ENCODE measurements at places on chromosomes 12 and 14.

DNA sequence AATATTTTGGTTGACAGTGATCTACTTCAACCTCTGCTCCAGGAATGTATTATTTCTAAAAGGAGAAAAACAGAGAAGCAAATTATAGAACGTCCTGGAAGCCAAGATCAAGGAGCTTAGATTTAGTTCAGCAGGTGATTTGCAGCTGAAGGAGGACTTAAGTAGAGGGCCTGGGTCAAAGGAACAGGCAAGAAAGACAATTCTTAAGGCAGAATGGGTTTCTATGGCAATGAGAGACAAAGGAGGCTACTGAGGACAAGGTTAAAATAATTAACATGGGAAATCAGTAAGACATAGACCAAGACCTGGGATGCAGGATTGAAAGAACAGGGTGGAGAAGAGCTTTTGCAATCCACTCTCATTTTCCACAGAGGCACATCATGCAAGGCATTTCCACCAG, 2.4 kb upstream of the SNW1 start:
- DNase-seq, result no peak

DNA sequence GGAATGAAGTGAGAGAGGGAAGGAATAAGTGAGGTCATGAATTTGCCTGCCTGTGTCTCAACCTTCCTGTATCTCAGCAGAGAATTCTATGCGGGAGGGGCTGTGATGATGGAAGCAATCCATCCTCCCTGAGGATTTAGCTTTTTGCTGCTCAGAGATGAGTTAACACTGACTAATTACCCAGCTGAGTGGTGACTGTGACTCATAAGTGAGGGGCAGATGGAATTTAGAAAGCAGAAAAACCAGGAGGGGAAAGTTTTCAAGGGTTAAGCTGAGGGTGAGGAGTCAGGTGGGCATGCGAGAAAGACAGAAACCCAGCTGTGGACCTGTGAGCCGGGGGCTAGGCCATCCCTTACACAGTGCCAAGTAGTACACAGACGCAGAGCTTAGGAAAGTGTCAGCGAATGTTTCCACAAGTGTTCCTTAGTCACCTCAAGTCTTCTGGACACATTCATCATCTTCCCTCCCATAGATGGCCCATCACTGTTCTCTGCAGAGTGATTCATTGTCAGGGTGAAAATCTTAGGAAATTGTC, 277.9 kb downstream of the IPO8 start:
- no peak for DNase-seq

DNA sequence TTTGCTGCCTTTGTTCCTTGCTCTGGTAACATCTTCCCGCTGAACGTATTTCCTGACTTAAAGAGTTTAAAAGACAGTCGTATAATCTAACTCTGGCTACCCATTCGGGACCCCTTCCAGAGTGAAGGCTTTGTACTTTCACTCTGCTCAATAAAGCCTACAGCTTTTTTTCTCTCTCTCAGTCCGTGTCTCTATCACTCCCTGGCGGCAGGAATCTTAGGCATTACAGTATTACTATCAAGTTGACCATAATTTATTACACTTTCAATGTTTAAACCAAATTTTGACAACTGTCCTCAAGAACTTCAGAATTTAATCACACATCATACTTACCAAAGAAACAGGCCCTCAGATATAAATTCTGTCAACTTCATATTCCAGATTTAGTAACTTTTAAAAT, 967.9 kb downstream of the FSCB start:
- no peak for DNase-seq

DNA sequence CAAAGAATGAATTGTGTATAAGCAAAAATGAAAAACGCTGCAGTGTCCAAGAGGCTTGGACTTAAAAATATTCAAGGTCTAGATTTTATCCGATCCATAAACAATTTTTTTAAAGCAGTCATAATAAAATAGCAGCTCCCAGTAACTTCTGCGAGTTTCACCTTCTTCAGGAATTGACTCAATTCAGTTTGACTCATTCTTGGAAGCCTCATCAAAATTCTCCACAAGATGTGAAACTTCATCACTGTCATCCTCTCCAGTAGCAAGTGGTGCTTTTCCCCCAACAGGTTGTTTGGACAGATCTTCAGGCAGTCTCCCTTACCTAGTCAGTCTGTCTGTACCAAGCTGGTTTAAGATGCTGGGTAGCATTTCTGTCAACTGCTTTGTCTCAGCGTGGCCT, 93.5 kb upstream of the FOXG1 start:
- no peak for DNase-seq

- DNase-seq, result no peak
Measured at GRCh38 chr12:92078167-92079053, 67.2 kb downstream of the BTG1 start.

GRCh38 chr12:24584032-24584675, 364.7 kb downstream of the BCAT1 start:
- no peak for DNase-seq

DNA sequence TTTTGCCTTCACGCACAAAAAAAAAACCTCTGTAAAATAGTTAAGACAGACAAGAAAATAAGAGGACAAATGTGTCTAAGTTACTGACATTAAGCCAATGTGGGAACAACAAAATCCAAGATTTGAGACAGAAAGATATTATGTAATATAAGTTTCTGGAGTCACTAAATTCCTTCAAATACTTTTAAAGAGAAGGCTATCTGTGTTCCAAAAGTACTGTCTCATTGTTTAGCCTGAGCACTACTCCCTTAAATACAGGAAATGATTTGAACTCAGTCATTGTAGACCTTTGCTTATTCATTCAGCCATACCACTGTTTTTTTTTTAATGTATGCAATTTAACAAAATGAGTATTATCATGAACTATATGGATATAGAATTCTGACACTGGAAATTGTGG, 82.7 kb upstream of the KITLG start:
- DNase-seq, result no peak

All from CD4-positive, alpha-beta T cell treated with Interferon alpha-2 for 1 hour (primary cell).